ENCODE measurements at places on chromosomes 3 and 15.

DNA sequence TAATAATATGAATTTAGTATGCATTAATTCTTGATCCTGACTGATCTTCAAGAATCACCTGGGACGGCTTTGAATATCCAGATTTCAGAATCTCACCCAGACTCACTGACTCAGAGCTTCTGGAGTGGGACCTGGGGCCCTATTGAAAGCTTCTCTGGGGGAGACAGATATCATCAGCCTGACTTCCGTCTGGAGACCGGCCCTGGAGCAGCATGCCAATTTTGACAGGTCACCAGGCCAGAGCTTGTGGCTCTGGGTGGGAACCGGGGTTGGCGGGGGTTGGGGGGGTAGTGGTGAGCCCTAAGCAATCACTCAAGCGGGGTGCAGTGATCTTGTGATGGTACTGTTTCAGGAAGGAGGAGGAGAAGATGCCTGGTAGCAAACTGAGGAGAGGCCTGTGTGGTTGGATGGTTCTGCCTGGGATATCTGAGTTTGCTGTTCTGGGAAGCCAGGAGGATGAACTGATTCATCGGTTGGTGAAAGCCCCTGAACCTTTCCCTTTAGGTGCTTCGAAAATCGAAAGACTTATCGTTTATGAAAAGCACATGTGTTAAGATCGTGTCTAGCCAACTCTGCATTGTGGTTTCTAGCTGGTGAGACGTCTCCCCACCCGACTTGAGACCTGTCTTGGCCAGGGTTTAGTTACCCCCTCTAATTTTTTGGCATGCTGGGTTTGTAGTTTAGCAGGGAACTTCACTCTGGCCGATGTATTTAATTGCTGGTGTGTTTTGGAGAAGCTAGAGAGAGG, 263.9 kb upstream of the C2CD4B start:
- no peak for DNase-seq

GRCh38 chr3:133208184-133208583, 170.0 kb downstream of the TMEM108 start:
- DNase-seq: no peak

GRCh38 chr3:140843656-140844055, 98.0 kb upstream of the SLC25A36 start:
- no peak for DNase-seq

DNA sequence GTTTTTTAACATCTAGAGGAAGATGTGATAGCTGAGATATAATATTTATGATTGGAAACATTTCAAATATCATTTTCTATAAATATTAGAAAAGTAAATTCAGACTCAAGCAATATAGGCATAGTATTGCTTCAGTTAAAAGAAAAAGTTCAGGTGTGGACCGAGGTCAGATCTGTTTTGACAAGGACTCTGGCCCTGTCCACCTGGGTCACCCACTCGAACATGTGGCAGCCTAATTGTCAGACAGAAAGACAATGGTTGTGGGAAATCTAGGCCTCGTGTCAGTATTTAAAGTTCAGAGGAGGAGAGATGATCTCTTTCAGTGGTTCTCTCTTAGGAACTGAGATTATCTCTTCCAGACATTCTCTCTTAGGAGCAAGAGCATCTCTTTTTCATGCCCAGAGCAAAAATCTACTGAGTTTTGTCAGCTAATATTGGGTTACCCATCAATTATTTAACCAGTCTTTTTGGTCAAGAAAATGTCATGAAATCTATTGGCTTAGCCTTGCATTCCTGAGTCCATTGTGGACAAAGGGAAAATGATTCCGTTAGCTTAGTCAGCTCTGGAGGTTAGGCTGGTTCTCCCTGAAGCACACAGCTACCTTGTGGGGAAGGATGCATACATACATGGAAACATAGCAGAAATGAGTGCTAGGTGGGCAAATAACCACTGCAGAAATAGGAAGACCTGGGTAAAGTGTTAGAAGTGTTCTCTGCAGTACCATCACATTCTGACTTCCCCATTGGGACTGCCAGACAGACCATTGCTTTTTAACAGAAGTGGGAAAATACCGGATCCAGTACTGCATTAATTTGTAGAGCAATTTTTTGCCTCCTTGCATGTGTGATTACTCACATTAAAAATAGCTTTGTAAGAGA, 343.3 kb downstream of the GRM7 start:
- DNase-seq: no peak

GRCh38 chr3:36894914-36895313, 49.9 kb downstream of the TRANK1 start:
- DNase-seq: no peak

DNA sequence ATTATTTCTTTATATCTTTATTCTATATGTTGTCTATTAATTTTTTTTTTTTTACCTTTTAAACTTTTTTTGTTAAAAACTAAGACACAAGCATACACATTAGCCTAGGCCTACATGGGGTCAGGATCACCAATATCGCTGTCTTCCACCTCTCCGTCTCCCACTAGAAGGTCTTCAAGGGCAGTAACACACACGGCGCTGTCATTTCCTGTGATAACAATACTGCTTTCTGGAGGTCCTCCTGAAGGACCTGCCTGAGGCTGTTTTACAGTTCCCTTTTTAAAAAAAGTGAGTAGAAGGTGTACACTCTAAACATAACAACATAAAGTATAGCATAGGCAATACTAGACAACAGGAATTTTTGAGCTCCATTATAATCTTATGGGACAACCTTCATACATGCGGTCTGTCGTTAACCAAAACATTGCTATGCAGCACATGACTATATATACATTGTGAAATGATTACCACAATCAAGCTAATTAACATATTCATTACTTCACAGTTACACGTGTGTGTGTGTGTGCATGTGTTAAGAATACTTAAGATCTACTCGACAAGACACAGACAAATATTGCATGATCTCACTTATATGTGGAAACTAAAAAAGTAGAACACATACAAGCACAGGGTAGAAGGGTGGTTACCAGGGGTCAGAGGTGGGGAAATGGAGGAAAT, 20.8 kb downstream of the RAB6B start:
- DNase-seq: no peak

DNA sequence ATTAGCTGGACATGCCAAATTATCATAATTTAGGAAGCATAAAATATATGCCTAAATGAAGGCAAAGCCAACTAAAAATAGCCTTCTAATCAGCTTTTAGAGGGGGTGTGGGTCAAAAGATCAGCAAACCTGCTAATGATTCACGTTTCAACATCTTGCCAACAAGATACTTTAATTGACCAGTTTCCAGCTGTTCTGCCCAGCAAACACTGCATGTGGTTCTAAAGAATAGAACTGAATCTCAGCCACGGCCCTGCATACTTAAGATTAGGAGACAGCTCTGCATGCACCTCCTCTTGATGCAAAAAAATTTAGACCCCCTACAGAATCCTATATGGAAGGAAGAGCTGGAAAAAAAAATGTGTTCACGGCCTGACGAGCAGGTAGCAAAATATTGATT, 500.5 kb downstream of the TBL1XR1 start:
- no peak for DNase-seq

- no peak for DNase-seq
These were observed 22.8 kb downstream of the MYO1E start for GRCh38 chr15:59349680-59350420.

- no peak for DNase-seq
These were observed 24.4 kb upstream of the CPOX start for GRCh38 chr3:98617841-98618240.

DNA sequence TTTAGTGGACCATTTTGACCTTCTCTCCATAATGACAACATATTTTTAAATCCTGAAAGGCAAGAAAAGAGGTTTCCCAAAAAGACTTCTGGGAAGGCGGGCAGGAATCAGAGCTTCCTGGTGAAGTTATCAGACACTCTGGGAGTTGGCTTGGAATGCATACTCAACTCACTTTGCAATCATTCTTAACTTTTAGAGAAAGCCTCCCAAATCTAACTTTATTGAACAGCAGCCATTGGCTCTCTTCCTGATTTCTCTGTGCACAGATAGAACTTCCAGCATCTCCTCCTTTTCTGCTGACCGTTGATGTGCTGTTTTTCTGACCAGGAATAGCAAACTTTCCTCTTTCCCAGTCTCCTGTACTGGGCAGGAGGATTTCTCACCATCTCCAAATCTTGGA, 44.6 kb downstream of the PLCL2 start:
- no peak for DNase-seq

- no peak for DNase-seq
These were observed 171.1 kb upstream of the TTC14 start for GRCh38 chr3:180430896-180431295.

DNA sequence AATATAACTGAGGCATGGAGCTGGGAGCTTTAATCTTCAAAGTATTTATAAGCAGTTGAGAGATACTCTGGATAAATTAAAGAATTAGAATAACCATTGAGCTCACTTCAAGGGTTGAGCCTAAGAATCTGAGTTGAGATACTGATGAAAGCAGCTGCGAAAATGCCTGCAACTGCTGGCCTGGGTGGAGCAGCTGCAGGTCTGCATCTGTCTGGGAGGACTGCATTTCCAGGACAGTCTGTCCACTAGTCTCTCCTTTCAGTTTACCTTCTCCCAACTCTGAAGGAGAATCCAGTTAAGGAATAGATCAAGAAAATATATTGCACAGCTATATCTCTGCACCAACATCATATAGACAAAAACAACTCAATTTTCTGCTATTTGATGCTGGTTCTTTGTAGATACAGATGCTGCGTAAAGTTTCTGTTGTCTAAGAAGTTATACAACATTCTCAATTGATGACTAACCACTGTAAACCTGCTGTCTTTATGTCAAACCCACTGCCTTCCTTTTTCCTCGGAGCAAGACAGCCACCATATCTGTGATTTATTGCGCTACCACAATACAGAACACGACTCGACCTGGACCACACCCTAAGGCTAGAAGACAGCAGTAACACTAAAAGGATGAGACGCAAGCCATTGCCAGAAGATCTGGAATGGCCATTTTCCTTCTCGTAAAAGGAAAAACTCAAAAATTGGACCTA, 245.1 kb downstream of the MAGI1 start:
- DNase-seq: no peak

GRCh38 chr15:70048578-70049514, 48.9 kb downstream of the TLE3 start:
- no peak for DNase-seq

DNA sequence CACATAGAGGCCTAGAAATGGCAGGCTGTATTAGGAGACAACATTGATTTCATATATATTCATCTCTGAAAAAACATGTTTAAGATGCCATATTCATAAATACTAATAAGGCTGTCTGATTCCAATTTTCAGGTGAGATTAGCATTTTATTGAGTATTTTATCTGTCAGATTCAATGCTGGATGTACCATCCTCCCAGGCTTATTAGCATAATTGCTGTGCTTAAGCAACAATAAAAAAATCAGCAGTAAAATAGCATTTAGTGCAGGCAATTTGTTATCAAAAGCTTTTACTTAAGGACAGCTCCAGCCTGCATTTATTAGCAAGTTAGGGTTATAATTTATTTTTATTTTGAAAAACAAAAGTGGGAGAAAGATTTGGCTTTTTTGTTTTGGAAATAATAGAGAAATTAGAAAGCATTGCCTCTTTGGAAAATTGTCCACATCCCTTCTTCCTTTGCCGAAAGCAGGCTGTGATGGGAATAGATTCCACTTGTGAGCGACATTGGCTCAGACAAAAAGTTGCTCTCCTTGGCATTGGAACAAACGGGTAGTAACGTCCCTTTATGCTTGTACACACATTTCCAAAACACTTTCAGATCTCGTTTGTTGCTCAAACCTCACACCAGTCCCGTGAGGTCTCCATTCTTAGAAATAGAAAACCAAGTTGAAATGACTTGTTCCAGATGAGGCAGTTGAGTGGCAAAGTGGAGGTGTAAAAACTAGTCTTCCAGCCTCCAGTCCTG, 134.0 kb downstream of the LPP start:
- DNase-seq: no peak

DNA sequence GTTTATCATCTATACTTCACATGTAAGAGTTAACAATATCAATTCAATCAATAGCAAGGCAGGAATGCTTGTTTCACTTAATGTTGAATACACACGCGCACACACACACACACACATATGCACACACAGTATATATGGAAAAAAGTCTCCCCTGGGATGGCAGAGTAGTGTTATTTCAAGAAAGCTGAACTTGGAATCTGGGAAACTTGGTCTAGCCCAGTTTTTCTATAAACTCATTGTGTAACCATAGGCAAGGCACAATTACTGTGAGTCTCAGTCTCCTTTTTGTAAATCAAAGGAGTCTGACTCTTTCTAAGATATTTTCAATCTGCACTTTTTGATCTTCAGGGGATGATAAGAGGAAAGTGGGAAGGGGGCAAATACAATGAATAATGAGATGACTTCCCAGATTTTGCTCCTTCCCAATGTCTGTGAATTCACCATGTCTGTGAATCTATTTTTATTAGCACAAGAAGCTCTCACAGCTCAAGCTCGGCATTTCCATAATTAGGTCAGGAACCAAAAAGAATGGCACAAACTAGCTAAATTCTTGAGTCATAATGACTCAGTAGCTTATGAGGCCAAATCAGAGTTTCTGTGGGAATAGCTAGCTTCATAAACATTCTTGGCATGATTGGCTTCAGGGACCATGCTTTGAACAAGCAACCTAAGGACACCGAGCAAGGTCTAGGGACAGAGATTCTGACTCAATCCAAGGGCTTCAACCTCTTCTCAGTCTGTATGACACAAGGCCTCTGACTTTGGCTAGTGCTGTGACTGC, 227.4 kb upstream of the DCBLD2 start:
- peak; percentile 97 for DNase-seq

GRCh38 chr15:60592371-60593169, 113.6 kb upstream of the ICE2 start:
- no peak for DNase-seq

DNA sequence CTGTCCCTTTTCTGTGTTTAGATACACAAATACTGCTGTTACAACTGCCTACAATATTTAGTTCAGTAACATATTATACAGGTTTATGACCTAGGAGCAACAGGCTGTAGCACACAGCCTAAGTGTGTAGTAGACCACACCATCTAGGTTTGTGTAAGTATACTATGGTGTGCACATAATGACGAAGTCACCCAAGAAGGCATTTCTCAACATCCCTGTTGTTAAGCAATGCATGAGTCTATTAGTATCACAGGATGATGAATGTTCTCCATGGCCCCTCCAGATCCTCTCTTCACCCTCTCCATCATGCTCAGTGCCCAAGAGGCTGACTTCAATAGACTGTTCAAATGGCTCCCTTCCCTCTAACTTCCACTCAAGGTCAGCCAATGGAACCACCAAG, 14.6 kb upstream of the SEC62 start:
- DNase-seq: no peak

DNA sequence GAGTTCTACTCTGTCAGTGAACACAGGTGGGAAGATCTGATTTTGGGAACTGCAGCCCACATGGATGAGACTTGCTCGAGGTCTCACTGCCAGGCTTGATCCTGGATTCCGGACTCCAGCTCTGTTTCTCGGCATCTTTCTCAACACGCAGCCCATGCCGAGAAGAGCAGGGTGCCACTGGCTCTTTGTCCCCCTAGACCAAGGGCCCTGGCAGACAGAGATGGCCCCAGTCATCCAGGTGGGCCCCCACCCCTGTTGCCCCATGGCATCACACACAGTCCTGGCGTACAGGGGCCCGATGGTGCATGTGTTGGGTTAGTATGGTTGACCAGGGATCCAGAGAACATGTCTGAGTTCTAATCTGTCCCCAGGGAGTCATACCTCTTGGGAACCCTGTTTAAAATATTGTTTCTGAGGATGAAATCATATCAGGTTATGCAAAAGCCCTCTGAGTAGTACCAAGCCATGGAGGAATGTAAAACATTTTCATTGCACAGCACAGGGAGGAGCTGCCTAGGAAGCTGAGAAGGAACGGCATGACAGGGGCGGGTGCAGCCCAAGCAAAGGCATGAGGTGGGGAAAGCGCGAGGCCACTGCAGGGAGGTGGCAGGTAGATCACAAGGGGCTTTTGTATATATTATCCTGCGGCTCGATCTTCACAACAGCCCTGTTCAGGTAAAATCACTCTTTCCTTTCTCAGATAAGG, 320.6 kb downstream of the UACA start:
- no peak for DNase-seq

Measured in HS-27A (cell line).